ENCODE measurements at places on chromosomes 4 and X. TPM values are rescaled to one million over a fixed set of nuclear protein-coding genes. Genes with fewer than 3 reads are reported as not detected.

Gene IL21
- not detected for total RNA-seq

Gene PABPC4L
- 0.47 TPM for total RNA-seq

Gene AMBN
- total RNA-seq = not detected

Gene MAGEA2B
- total RNA-seq = not detected

Gene SULT1E1
- total RNA-seq = not detected

Gene SMIM20
- total RNA-seq = 63.6 TPM

Gene SNX12
- 65.1 TPM for total RNA-seq

Gene EMD
- total RNA-seq = 17.9 TPM

Gene MAGEB2
- total RNA-seq = not detected

Measured in bronchial smooth muscle cell (primary cell).